ENCODE measurements at places on chromosomes 2 and 18. TPM values are rescaled to one million over a fixed set of nuclear protein-coding genes. Genes with fewer than 3 reads are reported as not detected.

DNA sequence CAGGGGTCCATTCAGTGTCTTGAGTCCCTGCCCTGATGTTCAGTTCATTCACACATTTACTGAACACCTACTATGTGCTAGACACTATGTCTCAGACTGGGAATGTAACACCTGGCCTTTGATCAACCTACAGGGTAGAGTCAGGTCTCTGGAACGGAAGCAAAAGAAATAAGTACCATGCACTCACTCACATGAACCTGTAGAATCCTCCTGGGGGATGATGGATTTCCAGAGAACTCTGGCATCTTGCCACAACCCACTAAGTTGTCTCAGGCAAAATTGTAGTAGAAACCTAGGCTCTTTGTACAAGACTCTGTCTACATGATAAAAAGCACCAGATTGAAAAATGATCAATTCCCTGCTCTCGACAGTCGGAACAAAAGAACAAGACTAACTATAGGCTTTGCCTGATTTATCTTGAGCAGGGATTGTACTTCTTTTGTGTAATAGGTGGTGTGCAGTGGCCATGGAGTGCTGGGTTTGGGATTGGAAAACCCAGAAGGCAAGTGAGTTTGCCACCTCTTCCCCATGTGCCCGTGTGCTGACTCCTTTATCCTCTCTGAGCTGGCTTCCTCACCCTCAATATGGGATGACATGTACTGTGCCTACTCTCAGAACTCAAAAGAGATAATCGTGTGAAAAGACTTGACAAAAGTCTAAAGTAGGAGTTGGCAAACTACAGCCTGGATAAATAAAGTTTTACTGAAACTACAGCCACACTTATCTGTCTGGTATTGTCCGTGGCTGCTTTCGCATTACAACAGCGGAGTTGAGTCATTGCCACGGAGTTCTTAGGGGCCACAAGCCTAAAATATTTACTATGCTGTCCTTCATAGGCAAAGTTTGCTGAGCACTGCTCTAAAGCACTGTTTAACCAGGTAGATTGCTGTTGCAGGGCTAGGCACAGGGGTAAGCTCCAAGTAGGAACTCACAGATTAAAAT is 4.4 kb downstream of the CAPN14 start:
- DNase-seq = no peak

- DNase-seq = no peak
These were observed 28.3 kb upstream of the OTOS start for GRCh38 chr2:240168546-240169361.

DNA sequence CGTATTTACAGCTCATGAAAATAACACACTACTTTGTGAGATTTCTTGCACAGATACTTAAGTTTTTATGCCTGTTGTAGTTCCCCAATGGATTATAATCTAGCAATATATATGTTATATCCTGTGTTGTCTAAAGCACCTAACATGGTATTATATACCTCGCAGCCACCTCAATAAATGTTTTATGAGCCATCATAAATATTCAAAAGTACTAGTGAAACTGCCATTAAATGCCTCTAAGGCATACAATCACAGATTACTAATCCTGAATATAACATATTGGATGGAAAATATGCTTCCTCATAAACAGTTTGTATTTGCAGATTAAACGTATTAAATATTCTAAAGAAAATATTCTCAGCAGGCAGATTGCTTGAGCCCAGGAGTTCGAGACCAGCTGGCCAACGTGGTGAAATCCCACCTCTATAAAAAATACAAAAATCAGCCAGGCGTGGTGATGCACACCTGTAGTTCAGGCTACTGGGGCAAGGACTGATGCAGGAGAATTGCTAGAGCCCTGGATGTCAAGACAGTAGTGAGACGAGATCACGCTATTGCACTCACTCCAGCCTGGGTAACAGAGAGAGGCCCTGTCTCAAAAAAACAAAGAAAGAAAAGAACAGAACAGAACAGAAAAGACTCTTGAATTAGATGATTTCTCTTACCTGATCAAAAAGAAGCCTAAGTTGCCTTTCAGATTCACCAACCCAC is 64.1 kb downstream of the ATAD2B start:
- no peak for DNase-seq

GRCh38 chr18:68713796-68714195 is 1.1 kb downstream of the TMX3 start:
- DNase-seq = no peak

GRCh38 chr18:37207343-37207742 is 358.3 kb downstream of the CELF4 start:
- no peak for DNase-seq

- no peak for DNase-seq
These were observed 28.8 kb downstream of the FBLN7 start for GRCh38 chr2:112166806-112167499.

DNA sequence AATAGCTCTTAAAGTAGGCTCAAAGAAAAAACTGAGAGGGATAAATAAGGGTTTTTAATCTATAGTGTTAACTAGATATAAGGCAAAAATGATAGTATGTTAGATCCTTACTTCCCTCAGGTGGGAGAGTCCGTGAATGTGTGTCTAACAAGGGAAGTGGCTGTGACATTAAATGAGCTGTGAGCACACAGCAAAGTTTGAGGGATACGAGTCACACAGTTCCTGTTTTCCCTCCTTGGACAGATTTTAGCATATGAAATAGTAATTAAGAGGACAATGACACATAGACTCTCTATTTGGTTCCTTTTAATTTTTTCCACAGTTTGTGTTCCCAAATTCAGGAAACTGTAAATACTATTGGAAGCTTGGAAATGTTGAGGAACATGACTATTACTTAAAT is 148.4 kb upstream of the CAVIN2 start:
- DNase-seq = no peak

RFX8 gene
- total RNA-seq = 0.81 TPM

FAM228B gene
- 8.1 TPM for total RNA-seq

VRK2 gene
- 11.6 TPM for total RNA-seq

All from hematopoietic multipotent progenitor cell (in vitro differentiated cells).